ENCODE measurements at places on chromosomes 5 and 9.

DNA sequence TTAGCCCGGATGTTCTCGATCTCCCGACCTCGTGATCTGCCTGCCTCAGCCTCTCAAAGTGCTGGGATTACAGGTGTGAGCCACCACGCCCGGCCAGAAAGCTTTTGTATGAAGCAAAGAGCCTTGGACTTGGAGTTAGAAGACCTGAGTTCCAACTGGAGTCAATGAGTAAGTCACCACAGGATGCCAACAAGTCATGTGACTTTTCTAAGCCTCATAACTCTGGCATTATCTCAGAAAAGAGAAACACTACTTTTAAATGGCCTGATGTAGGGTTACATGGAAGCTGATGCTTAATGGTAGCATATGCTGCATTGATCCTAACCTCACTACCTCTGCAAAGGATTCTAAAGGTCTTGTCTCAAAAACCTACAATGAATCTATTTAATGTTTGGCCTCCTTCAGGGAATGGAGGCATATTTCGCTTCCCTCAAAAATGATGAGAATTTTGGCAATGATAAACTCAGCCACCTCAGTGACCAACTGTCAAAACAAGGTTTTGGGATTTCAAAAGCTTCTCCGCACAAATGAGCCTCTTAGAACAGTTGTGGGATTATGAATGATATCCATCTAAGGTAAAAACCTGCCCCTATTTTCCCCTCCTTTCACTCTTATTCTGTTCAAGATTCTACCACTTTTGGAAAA is 236.8 kb downstream of the ACTL7B start:
- DNase-seq = no peak

- DNase-seq = no peak
These were observed 15.2 kb upstream of the NEK6 start for GRCh38 chr9:124242331-124243194.

GRCh38 chr5:168683247-168683926 is 104.2 kb upstream of the PANK3 start:
- DNase-seq = peak; percentile 59

DNA sequence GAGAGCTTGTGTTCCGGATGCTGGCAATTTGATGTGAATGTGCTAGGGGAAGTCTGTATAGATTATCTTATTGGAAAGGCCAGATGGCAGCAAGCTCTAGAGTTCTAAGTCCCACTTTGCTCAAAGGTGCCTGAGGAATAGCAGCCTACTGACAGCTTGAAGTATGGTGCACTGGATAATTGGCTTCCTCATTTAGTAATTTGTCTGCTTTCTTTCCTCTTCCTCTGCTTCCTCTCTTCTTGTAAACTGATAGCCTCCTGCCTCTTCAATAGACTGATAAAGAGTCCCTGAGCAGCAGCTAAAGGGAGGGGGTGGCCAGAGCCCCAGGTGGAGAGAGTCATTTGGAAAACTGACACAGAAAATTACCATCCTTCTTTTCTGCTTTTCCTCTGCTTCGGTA is 177.3 kb downstream of the FGF1 start:
- DNase-seq = no peak

DNA sequence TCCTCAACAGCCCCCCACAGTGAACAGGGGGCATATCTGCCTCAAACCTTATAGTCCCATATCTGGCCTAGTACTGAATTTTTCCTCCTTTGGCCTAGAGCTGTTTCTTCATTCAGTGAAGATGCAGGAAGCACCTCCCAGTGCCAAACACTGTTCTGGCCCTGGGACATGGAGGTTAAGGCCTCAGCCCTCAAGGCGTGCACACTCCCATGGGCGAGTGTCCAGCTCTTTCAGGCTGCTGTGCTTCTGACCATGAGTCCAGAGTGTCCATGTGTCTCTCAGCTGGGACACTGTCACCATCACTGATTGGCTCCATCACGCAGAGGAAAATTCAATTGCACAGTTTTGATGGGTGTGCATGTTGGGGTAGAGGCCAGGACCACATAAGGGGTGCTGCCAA is 151.5 kb downstream of the PAX5 start:
- DNase-seq = no peak

- no peak for DNase-seq
These were observed 19.2 kb downstream of the ADCY2 start for GRCh38 chr5:7415123-7415522.

DNA sequence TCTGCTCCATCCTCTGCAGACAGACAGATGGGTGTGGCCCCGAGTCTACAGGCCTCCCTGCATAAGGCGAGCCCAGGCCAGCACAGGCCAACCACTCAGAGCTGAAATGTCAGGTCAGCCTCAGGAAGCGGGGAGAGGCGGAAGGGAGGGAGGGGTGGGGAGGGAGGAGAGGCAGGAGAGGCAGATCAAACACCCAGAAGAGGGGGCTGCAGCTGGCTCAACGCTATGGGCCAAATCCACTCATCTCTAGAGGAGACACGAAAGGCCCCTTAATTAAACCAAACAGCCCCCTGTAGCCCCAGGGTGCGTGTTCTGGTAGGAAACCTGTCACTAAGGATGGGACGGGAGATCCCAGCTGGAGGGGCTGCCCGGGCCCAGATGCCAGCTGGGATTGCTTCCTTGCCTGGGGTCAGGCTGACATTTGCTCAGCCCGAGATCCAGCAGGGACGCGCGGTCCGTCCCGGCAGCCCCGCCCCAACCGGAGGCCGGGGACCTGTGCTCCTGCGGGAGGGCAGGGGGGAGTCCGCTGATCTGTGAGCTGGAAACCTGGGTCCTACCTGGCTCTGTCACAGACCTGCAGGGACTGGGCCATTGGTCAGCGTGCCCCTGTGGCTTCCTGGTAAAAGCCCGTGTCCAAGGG is 97.2 kb upstream of the SARDH start:
- DNase-seq = no peak

- no peak for DNase-seq
These were observed 446.1 kb upstream of the CDH6 start for GRCh38 chr5:30747412-30747811.

GRCh38 chr5:168047043-168047668 is 244.3 kb upstream of the WWC1 start:
- peak; percentile 11 for DNase-seq

- DNase-seq = no peak
These were observed 4.9 kb upstream of the IL4 start for GRCh38 chr5:132668706-132669454.

DNA sequence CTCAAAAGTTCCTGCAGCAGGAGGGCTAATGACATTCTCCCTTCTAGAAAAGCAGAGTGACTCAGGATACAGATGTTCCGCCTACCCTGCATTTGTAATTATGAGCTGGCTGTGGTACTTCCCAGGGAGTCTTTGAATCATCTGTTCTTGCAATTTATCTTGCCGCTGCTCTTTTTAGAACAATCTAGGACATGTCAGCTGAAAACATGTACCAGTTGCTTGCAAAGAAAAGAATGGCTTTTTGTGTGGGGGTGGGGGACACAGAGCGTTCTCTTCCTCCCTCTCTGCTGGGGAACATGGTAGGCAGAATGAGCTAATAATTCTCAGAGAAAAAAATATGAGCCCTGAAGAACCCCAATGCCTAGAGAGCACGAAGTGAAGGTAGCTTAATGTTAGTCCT is 51.7 kb upstream of the TUT7 start:
- DNase-seq = peak; percentile 49
